Activated naive CD4-positive, alpha-beta T cell (primary cell): ENCODE measurements at places on chromosomes 16 and 17.

- DNase-seq = no peak
Observed at GRCh38 chr17:40794466-40794865, 5.3 kb downstream of the KRT28 start.

GRCh38 chr16:19853742-19854542 is 30.7 kb downstream of the GPRC5B start:
- DNase-seq = no peak

DNA sequence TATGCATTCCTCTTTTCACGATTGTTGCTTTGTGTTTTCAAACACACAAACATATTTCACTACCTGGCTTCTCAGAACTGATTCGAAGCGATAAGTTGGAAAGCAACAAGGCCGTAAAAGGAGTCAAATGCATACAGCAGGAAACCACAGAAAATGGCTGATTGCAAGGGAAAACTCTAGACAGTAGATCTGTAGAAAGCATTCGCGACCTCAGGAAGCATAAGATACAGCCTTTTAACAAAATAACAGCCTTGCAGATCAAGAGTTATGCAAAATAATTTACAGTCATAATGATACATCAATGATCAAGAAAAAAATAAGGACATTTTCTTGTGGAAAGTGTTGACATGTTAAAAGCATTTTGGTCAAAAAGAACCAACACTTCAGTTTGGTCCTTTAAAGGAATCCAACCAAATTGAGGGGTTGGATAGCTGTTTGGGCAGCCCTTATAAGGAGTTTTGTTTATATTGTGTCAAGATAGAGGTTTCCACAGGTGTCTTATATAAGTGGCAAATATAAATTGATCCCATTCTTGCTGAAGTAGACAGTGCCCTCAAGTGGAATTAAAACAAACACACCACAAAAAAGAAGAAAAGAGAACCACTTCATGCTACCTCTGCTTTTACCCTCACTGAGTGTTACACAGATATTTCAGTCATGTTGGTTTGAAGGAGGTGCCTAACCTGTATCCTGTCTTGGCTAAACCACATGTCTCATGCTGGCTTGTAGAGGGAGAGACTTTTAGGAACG is 5.5 kb downstream of the CYLD start:
- no peak for DNase-seq

GRCh38 chr16:17766012-17766411 is 295.3 kb upstream of the XYLT1 start:
- no peak for DNase-seq

DNA sequence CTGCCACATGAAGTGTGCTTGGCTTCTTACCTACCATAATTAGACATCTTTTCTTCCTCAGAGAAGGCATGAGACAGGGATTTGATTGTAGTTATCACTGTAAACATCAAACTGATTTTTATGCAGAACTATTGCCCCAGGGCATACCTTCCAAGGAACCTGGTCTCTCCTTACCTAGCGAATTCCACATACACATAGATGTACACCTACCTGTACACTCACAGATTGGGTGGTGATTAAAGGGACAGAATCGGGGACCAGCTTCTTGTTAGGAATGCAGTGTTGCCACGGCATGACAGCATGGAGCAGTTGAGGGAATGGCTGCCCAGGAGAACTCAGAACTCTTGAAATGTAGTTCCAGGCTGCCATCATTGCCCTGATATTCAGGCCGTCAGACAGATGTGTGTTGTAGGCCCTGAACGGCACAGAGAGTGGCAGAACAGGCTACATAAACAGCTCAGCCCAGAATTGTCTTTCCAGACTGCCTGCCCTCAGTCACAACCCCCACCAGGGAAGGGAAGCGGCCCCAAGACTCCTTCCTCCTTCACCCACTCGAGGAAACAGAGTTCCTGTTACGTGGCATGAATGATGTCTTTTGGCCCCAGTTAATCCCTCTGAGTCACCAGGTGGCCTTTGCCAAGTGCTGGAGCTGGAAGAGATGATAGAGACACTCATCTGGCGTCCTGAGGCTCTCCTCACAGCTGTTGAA is 17.8 kb upstream of the NAGLU start:
- no peak for DNase-seq

DNA sequence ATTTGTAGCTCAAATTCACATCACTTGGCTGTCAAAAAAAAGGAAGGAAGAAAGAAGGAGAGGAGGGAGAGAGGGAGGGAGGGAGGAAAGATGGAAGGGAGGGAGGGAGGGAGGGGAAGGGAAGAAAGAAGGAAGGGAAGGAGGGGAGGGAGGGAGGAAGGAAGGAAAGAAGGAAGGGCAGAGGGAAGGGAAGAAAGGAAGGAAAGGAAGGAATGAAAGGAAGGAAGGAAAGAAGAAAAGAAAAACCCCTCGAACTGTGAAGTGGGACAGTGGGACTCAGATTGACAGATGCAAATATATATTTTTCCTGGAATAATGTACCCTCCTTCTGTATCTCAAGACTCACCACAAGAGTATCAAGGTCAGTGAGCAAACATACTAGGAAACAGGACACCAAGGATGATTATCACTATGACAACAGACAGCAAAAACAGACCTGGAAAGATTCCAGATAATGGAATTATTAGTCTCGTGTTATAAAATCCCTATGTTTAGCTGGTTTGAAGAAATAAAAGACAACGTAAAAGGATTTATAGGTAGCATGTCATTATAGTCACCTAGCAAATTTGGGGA is 24.2 kb upstream of the ABCA3 start:
- no peak for DNase-seq

DNA sequence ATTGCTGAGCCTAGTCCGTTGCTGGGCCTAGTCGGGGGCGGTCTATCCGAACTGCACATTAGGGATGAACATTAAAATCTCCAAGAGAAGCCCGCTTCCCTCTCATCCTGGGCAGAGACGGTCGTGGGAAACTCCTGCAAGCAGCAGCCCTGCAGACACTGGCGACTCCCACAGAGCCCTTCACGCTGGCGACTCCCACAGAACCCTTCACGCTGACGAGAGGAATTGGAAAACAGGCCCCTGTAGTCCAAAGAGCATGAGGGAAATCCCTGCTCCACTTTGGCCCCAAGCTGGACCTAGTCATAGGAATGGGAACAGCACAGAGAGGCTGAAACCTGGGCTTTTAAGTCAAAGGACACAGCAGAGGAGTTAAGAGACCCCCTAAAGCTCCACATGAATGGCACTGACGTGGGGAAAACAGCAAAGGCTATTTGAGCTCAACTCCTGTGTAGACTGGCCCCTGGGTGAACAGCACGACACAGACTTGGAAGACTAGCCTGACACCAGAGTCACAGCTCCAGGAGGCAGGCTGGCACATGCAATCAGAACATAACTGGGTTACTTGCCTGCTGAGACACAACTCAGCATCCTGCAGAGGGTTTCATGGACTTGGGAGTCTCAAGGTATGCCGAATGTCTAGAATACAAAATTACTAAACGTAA is 42.2 kb downstream of the WDR45B start:
- DNase-seq = no peak

- no peak for DNase-seq
Observed at GRCh38 chr17:82900741-82901140, 60.9 kb upstream of the ZNF750 start.

GRCh38 chr17:11553135-11553534 is 45.1 kb upstream of the DNAH9 start:
- DNase-seq = no peak
